ENCODE measurements at places on chromosomes 16 and 17. TPM values are rescaled to one million over a fixed set of nuclear protein-coding genes. Genes with fewer than 3 reads are reported as not detected.
A peak's percentile ranks its signal among the peaks of the same experiment; 100 is the strongest.

- ATAC-seq: no peak
Measured at GRCh38 chr17:6507535-6507934, 48.8 kb downstream of the PITPNM3 start.

GRCh38 chr17:1958134-1958881 lies 66.8 kb downstream of the RTN4RL1 start:
- no peak for ATAC-seq

DNA sequence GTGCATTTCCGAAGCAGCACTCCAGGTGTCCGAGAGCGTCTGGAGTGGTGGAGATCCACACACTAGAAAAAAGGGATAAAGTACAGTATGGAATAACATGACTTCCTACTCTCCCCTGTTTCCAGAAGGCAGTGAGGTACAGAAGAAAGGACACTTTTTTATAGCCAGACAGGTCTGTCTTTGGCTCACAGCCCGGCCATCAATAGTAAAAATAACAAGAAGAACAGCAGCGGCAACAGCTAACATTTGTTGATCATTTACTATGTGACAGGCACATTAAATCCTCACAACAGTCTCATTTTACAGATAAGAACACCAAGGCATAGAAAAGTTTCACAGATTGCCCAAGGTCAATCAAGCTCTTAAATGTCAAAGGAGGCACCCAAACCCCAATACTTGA lies 16.2 kb downstream of the DYNLRB2 start:
- no peak for ATAC-seq

DNA sequence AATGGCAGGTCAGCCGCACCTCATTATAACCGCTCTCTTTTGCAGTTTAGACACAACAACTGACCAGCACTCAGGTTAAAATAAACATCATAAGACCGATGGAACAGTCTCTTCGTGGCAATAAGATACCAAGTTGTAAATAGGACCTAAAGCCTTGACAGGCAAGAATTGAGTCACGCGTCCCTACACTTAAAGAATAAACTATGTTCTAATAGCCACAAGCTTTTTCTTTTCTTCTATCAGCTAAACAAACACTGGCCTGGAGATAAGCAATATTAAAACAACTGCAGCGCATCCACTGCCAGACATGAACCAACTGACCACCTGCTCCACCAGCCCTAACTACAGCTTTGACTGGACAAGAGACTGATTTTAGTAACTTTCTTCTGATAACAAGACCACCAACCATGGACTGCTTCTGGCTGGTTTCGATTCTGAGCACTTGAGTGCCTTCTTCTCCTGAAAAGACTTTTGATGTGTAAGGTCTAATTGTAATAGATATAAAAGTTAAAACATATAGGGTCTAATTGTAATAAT lies 17.5 kb downstream of the SLFN12L start:
- ATAC-seq: no peak

TMEM238L gene
- total RNA-seq: not detected

DNA sequence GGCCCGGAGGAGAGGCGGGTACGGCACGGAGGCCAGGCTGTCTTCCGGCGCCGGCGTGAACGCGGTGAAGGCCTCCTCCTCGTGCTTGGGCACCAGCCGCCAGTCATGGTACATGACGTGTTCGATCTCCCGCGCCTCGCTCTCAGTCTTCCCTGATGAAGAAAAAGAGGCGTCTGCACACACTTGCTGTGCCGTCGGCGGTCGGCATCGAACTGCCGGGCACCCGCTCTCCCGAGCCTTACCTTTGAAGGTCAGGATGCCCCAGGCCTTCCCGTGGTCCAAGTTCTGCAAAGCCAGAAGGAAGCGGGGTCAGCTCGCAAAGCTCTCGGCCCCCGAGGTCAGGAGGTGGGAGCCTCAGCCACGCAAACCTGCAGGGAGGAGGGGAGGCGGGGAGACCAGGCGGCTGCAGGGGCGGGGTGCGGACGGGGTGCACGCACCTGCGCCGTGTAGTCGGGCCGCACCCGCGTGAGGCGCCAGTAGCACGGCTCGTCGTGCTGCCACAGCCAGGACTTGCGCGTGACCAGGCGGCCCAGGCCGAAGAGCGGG lies at the start of gene EME2:
EME2 (plus strand) TSS at position 449 of the 546 bp plus-strand sequence. CDS start 418 bp downstream, outside the sequence.
- peak; percentile 31 for ATAC-seq

DNA sequence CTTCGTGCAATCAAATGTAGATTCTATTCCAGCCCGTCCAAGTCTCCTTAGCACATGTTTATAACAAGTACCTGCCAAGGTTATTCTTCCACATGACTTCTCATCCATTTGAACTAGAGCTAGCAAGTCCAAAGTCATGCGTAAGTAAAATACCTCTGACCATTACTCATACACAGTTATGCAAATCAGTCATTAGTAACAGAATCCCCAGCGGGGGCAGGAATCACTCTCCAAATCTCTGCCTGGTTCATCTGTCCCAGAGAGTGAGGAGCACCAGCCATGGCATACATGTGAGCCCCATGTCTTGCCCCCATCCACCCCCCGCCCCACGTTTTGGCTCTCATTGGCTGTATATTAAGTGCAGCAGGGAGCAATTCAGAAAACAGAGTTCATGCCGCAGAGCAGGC lies 27.7 kb downstream of the SRL start:
- ATAC-seq: peak; percentile 44

GRCh38 chr17:78219396-78220150 lies 5.5 kb downstream of the BIRC5 start:
- ATAC-seq: no peak

DNA sequence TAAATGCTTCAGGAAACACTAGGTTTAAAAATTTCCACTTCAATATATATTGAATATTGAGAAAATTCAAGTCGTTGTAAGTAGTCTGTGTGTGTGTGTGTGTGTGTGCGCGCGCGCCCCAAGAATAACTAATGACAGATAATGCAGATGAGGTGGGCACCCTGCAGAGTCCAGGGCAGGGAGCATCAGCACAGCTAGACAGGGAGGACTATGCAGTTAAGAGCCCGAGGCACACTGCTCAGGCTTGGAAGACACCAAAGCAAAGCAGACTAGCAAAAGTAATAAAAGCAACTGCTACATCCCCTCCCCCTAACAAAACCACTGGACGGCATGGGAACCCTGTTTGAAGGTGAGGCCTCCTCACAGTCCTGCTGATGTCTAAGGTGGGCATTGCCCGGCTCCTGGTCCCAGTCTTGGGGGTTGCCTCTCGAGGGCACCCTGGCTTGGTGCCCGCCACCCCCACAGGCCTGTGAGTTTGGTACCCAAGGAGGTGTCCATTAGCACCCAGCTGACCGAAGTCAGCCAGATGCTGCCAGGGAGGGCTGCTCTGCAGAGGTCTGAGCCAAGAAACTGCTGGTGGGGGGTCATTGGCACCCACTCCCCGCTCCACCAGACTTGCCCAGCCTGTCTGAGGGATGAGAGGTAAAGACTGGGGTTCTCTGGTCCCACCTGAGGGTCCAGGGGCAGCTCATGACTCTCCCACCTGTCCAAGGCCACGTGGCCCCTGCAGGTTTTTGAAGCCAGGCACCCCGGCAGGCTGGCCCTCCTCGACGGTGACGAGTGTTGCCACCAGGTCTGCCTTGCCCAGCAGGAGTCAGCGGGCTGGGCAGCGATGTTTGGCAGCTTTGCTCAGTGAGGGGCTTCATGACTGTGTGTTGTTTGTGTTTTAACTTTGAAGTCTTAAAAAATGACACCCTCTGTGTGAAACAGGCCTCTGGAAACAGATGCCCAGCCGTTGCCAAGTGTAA lies 18.7 kb downstream of the LRRC75A start:
- ATAC-seq: no peak

- ATAC-seq: no peak
Measured at GRCh38 chr17:61265397-61265796, 134.2 kb upstream of the TBX2 start.

DNA sequence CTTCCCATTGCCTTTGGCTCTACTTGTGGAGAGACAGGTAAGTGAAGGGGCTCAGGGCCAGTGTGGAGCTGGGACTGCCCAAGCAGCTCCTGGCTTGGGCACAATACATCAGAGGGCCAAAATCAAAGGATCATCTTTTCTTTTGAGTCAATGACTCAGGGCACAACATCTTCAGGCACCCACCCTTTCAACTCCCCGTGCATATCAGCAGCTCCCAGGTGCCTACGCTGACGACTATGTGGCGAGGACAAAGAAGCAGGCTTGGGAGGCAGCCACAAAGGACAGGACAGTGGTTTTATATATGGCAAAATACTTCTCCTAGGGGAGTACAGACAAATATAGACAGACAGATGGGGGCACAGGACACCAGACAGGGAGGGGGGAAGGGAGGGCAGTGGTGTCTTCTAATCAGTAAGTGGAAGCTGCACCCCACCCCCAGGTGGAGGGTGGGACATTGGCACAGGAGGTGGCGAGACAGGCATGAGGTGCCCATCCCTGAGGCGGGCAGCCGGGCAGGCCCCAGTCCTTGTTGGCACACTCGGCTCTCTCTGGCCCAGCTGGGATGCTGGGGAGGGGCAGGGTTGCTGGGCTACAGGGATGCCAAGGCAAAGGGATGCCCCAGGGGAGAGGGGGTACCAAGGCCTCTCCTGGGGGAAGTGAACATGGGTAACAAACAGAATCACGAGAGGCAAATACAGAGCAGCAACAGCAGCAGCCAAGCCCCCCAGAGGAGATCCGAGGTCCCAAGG lies 7.7 kb upstream of the ARL5C start:
- no peak for ATAC-seq

DNA sequence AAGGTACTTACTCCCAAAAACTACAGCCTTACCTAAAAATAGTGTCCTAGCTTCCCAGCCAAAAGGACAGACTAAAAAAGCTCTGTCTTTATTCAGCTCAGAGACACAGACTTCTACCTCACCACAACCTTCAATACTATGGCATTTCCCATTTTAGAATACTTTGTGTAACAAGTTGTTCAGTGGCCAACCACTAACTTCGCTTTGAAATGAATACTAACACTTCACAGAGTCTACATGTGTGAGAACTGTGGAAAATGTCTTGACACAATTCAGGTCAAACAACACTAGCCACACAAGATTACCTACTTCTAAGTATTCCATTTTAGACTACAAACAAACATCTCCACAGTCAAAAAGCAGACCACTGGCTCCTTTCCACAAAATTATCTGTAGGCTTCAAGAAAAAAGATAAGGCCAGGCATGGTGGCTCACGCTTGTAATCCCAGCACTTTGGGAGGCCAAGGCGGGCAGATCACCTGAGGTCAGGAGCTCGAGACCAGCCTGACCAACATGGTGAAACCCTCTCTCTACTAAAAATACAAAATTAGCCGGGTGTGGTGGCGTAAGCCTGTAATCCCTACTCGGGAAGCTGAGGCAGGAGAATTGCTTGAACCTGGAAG lies 3.2 kb downstream of the HELZ start:
- no peak for ATAC-seq

DNA sequence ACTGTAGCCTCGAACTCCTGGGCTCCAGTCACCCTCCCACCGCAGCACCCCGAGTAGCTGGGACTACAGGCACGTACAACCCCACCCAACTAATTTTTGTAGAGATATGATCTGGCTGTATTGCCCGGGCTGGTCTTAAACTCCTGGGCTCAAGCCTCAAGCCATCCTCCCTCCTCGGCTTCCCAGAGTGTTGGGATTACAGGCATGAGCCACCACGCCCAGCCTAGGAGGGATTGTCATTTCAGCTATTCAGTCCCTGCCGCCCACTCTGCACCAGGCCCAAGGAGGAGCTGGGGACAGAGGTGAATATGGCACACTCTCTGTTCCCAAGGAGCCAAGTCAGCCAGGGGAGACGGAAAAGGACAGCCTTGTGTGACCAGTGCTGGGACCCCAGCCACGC lies 256.2 kb downstream of the PARN start:
- no peak for ATAC-seq

C17orf107 gene
- 3.4 TPM for total RNA-seq

GRCh38 chr16:57757326-57757786 lies 21.8 kb downstream of the KATNB1 start:
- ATAC-seq: peak; percentile 97

MAPT gene
- total RNA-seq: 0.63 TPM

DNA sequence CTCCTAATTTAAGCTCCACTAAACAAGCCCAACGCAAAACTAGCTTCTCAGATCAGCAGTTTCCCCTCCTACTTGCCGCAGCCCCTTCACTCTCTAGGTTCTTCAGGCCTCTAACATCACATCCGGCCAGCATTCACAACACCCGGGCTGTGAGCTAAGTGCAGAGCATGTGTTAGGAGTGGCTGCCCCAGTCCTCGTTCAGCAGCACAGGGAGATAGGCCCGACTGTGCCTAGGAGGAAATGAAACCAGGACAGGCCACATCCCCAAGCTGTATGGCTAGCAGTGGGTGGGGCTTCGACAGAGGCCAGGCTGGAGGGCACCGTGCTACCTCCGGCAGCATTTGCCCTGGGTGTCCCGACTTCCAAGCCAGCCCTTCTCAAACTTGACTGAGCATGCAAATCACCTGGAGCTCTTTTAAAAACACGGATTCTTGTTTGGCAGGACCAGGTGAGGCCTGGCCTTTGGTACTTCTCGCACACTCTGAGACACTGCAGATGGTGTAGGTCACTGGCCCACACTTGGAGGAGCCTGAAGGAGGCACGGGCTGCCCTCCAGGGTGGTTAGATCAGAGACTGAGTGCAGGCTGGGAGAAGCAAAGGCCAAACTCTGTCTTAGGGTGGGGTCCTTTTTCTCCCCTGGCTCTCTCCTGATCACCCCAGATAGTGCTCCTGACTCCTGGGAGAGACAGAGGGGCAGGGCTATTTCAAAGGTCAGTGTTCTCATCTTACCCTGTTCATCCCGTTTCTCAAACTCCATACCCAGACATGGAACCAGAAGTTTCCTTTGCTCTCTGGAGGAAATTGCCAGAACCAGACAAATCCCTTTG lies 202.0 kb downstream of the C16orf78 start:
- no peak for ATAC-seq

- ATAC-seq: peak; percentile 45
Measured at GRCh38 chr16:81445143-81445961, 744 bp downstream of the CMIP start.

DNA sequence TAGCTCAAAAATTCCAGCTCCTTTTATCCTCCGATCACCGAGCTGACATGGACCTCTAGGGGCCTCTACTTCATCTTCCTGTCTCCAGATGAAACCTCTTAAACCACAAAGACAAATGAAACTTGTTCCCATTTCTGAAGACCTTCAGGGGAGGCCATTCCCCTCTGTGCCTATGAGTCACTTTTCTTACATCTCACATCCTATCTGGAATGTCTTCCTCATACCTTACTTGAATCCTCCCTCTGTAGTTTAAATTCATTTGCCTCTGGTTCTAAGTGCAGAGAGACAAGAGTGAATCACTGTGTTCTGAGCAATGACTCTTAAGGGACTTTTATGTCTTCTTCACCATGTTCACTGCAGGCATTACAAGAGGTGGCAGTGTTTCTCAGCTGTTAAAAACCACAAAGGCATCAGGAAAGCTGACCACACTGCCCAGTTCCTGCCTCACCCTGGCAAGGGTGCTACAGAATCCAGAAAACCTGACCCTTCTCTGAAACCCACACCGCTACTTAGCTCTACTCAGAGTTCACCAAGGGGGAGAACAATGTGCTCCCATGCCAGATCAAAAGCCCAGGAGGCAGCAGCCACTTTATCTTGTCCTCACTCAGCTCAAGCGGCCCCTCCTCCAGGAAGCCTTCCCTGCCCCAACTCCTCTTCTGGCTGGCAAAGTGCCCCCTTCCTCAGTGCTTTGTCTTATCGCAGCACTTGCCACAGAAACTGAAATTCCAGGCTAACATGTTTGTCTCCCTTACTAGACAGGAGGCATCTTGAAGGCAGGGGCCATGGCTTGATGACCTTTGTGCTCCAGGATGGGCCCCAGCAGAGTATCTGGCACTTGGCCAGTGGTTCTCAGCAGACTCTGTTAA lies 6.4 kb downstream of the CUEDC1 start:
- peak; percentile 82 for ATAC-seq

TMEM235 gene
- total RNA-seq: not detected

C16orf86 gene
- 1.5 TPM for total RNA-seq

KRTAP16-1 gene
- 0.15 TPM for total RNA-seq

- no peak for ATAC-seq
Measured at GRCh38 chr17:13734880-13735279, 133.2 kb upstream of the HS3ST3A1 start.

- ATAC-seq: no peak
Measured at GRCh38 chr17:5952518-5952917, 117.7 kb upstream of the WSCD1 start.

Data from activated T-helper 17 cell treated with anti-CD3 and anti-CD28 coated beads, Interleukin-2, amount 50 U/mL, for 72 hours (primary cell).